ENCODE measurements at places on chromosomes 5 and 9.

DNA sequence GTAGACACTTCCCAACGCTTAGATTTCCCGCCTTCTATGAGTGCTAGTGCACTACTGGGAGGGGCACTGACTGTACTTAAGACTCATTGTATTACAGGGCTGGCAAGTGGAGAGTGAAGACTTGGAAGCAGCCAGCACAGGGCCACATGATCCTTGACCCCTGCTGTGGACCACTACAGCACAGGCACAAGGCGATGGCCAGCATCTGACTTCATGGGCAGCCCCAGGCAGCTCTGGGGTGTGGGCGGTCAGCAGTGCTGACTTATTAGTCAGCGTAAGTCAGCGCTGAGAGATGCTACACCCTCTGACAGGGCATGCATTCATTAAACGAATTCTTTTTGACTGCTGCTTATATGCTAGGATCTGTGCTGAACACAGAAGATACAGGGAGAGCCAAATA, 9.3 kb downstream of the SLC46A2 start:
- peak; percentile 95 for DNase-seq

- peak; percentile 51 for DNase-seq
Measured at GRCh38 chr5:138282920-138283742, 8.7 kb upstream of the GFRA3 start.

GRCh38 chr5:28896949-28897348, 1858.6 kb upstream of the CDH9 start:
- DNase-seq: no peak

DNA sequence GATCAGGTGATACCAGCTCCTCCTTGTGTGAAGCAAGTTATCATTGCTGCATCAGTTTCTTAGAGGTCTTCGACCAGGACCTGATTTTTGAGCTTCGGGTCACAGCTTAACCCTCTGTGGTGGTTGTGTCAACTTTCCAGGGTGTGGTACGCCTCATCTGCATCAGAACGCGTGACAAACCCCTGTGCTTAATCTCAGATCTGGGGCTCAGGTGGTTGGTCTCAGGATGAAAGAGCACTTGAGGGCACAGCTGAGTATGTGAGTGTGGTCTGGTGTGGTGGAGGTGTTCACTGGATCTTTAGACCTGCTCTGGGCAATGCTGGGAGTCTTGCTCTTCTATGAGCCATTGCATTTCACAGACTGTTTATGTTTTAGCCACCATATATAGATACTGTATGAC, 64.1 kb downstream of the OSTF1 start:
- no peak for DNase-seq

DNA sequence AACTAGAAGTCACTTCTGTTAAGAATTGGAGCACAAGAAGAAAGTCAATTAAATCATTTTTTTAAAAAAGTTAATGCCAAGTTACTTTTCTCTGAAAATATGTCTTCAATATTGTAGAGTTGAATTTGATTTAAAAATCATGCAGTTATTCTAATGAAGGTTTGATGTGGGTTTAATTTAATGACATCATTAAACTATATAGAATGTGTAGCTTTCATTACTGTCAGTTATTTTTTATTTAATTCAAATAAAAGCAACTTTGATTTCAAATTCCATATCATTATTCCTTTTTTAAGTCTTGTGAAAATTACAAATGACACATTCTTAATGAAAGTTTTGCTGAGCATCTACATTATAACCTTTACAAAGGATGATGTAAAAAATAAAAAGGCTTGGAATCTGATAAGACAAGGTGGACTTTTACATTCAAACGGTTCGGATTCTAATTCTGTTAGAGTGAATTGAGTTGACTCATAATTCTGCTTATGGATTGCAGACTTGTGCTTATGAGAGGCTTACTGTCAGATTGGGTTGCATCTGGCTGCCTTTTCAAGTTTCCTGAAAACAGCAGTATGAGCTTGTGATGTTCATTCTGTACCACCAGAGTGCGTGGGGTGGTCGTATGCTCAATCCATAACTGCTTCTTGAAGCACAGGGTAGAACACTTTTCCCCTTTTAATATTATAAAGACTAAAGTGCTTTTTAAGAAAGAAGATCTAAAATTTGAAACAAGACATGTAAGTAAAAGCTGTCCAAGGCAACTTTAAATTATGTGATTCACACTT, 253.0 kb upstream of the ARRDC3 start:
- no peak for DNase-seq

DNA sequence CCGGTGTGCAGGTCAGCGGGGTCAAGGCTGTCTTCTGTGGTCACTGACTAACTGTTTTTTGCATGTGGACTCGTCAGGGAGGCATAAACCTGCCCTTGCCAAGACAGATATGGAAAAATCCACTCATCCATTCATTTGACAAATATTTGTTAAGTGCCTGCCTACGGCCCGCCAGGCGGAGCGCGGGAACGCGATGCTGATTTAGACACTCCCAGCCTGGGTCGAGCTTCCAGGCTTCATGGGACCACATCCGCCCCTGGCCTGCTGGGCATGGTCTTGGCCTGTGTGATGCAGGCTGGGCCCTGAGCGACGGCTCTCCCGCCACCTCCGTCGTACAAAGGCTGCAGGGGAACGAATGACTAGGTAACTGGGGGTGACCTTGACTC, 18.1 kb downstream of the MYMK start:
- peak; percentile 94 for DNase-seq

DNA sequence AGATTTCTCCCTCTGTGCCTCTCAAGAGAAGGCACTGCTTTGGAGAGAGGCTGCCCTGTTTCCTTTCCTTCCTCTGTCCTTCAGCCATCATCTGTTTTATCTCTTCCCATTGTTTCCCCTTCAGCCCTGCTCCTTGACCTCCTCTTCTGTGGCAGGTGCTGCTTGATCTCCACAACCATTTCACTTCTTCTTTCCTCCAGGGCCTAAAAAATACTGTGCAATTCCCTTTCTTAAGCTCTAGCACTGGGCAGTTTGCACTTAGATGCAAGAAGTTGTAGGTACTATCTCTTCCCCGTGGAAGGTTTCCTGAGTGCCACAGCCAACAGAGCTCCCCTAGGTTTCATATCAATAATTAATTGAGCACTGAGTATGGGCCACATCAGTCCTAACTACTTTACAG, 8.8 kb upstream of the ADRB2 start:
- no peak for DNase-seq

- DNase-seq: no peak
Measured at GRCh38 chr9:134276453-134277245, 49.6 kb upstream of the RXRA start.

DNA sequence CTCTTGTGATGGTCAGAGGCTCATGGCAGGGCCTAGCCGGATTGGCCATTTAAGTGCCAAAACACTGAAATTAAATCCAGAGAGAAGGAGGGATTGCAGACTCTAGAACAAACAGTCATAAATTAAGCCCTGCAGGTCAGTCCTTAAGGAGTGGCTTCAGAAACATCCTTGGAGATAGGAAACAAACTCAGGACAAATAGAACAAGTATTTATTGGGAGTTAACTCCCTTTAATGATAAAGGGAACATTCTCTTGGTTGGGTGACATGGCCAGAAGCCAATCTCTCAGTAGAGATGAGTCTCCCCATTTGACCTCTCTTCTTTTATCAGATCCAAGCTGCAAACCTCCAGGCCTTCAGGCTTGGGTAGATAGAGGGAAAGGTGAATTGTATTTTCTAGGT, 17.4 kb downstream of the PCSK5 start:
- DNase-seq: no peak

DNA sequence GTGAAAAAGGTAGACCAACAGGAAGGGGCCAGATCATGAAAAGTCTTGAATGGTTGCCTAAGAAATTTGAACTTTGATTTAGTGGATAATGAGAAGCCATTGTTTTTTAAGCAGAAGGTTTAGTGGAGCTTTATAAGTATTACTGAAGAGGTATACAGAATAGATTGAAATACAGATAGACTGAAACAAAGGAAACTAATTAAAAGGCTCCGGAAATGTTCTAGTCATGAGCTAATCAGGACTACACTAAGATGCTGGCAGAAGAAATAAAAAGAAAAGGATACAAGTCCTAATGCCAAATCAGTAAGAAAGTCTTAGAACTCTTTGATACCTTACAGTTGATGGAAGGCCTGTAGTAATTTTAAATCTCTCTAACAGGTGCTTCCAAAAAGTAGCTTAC, 45.7 kb upstream of the RFX3 start:
- DNase-seq: no peak

DNA sequence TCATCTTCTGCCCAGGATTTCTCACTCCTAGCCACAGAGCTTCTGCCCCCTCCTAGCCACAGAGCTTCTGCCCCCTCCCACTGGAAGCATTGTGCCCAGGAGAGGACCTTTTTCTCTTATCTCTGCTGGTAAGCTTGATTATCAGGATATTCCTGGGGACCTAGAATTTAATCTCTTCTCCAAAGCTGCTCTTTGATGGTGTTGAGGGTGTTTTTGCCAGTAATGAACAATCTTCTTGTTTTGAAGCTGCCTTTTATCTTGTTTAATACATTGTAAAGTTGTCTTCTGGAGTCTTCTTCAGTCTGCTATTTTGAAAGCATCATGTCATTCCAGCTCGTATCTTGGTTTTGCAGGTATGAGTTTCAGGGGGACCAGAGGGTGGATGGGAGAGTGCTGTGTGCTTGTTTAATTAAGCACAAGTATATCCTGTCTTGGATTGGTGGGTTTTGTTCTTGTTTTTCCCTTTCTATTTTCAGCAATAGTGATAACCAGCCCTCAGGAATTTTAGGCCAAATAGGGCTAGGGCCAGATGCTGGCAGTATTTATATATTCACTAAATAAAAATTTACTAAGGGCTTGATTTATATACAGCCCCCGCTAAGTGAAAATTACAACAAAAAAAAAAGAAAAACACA, 214.0 kb upstream of the DMRT1 start:
- no peak for DNase-seq

All from fibroblast of lung (primary cell).